Activated CD8-positive, alpha-beta memory T cell treated with anti-CD3 and anti-CD28 coated beads, Interleukin-2, amount 50 U/mL, for 48 hours (primary cell): ENCODE measurements at places on chromosomes 6 and 20.

GRCh38 chr6:138958595-138958994 is 29.5 kb downstream of the REPS1 start:
- no peak for DNase-seq

- DNase-seq = no peak
These were observed 44.0 kb upstream of the RNGTT start for GRCh38 chr6:89007209-89008000.

DNA sequence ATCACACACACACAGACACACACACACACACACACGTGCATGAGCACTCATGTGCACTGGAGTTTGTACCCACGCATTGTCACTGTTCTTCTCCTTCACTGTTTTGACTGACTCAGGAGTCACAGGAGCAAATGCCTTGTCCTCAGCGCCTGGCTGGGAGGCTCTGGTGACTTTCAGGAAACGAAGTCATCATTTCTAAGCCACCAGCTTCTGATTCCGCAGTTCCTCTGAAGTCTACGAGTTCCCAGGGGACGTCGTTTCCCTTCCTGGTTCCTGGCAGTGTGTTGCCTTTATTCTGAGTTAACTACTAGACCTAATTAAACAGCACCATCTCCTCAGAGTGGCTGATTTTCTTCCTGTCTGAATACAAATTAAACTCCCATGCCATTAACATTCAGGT is 82.2 kb upstream of the PMEPA1 start:
- DNase-seq = no peak

DNA sequence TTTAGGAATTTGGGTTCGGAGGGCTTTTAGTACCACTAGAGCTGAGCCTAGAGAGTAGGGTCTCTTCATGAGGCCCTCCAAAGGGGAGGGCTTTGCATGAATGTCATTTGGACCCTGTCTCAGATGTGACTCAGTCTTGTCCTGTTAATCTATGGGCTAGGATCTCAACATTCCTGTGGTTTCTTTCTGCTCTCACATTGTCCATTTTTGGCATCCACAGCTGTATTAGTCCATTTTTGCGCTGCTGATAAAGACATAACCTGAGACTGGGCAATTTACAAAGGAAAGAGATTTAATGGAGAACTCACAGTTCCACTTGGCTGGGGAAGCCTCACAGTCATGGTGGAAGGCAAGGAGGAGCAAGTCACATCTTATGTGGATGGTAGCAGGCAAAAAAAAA is 61.0 kb downstream of the CRYBG1 start:
- DNase-seq = no peak

- no peak for DNase-seq
These were observed 928.3 kb downstream of the TBC1D32 start for GRCh38 chr6:120405947-120406346.

GRCh38 chr6:161954699-161955276 is 680.9 kb upstream of the AGPAT4 start:
- no peak for DNase-seq

DNA sequence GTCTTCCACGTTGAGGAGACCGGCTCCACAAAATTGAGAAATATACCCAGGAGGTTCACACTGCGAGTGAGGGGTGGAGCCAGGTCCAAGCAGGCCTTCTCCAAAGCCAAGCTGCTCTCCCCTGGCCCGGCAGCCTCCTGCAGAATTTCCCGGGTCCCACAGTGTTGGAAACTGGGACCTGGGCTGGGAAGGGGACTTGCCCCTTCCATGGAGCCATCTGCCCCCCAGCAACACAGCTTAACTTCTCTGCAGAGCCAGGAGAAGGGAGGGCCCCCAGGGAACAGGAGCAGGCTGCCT is 35.4 kb downstream of the MDFI start:
- DNase-seq = no peak

GRCh38 chr20:62953839-62954703 is 1.6 kb downstream of the SLC17A9 start:
- peak; percentile 79 for DNase-seq

DNA sequence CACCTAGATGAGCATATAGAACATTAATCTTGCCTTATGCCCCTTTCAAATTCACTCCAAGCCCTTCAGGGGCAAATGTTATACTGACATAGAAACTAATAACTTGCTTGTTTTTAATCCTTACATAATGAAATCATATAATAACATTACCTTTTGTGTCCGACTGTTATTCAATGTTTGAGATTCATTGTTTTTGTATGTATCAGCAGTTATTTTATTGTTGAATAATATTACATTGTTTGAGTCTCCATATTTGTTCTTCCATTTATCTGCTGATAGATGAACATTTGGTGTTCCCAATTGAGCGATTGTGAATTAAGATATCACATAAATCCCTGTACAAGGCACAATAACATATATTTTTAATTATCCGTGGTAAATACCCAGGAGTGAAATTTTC is 6.0 kb downstream of the SEMG1 start:
- DNase-seq = no peak

- DNase-seq = no peak
These were observed 79.2 kb downstream of the GCLC start for GRCh38 chr6:53465732-53466131.

GRCh38 chr6:159788753-159789376 is 537 bp downstream of the TCP1 start:
- DNase-seq = peak; percentile 67

DNA sequence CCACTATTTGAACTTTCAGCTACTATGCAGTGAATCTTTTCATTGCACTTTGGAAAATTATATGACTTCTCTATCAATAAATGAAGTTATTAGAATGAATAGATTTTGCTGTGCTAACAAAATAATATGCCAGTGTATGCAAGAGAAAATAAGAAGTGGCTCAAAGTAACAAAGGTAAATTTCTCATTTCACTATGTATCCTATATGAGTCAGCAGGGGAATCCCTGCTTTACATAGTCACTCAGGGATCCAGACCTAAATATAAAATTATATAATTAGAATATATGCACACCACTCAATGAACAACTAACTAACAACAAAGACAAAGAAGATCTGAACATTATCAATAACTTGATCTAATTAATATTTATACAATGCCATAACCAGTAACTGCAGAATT is 390.8 kb upstream of the IRAK1BP1 start:
- DNase-seq = no peak

GRCh38 chr6:128069188-128069587 is 168.3 kb upstream of the THEMIS start:
- DNase-seq = no peak

GRCh38 chr6:143603455-143603854 is 74.3 kb upstream of the PHACTR2 start:
- DNase-seq = no peak

GRCh38 chr6:3195695-3196497 is 31.6 kb downstream of the TUBB2B start:
- no peak for DNase-seq

DNA sequence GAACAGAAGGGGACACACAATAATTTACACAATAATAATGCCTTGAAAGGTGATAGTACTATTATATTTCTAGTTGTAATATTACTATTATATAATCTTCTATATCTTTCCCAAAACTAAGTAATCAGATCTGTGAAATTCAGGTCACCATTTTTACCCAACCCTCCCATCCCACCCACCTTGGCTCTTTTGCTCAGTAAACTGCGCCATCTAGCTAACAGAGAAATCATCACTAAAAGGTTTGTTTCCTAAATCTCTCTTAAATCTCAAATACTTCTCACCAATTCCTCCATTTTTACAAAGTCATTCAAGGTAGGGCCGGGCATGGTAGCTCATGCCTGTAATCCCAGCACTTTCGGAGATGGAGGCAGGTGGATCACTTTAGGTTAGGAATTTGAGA is 83.4 kb downstream of the CDK19 start:
- DNase-seq = no peak

GRCh38 chr20:24765316-24766142 is 183.5 kb upstream of the CST7 start:
- peak; percentile 34 for DNase-seq

GRCh38 chr6:105791583-105792318 is 294.4 kb upstream of the PRDM1 start:
- DNase-seq = no peak

DNA sequence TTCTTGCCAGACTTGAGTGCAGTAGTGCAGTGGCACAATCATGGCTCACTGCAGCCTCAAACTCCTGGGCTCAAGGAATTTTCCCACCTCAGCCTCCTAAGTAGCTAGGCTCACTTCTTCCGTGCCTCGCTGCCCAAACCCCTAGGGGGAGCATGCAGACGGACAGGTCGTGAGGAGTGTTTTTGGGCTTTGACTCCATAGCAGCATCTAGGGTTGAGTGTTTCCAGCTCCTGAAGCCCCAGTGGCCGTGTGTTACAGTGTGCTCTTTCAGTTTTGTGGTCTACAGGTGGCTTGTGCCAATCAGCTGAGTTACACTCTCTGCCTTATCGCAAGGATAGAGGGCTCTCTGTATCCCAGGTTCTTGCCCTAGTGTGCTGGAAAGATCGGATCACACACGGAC is 33.4 kb downstream of the NCOA3 start:
- DNase-seq = no peak

GRCh38 chr20:41086402-41087324 is 50.7 kb upstream of the PLCG1 start:
- no peak for DNase-seq

DNA sequence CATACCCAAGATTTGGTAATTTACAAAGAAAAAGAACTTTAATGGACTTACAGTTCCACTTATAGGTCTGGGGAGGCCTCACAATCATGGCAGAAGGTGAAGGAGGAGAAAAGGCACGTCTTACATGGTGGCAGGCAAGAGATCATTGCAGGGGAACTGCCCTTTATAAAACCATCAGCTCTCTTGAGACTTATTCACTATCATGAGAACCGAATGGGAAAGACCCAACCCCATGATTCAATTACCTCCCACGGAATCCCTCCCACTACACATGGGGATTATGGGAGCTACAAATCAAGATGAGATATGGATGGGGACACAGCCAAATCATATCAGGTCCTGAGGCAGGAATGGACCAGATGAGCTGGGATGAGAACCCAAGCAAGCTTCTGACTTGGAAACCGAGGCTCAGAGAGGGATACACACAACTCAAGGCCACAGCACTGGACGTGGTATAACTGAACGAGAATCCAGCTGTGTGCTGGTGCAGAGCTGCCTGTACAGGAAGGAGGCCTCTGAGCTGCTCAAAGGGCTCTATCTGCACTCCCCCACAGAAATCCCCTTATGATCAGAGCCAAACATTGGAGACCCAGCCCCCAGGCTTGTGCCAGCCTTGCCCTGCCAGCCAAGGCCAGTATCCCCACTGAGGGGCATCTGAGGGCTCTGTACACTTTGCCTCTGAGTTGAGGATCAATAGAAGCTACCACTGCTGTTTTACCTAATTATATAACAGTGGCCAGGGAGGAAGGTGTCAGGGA is 137.8 kb downstream of the CEBPB start:
- no peak for DNase-seq

DNA sequence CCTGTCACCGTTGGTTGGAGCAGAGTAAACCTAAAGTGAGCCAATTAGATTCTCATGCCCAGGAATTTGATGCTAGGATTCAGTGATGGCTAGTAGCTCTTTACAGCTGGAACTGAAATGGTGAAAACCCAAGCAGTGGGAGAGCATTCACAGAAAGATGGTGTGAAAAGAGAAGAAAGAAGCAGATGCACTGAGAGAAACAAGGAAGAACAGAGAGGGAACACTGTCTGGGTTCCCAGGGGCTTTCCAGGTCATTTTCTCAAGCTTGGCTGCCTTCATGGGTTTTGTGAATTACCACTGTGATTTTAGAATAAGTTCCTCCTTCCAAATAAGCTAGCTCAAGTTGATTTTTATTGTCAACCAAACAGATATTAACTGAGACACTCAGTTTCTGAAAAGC is 104.1 kb upstream of the AKIRIN2 start:
- no peak for DNase-seq

- no peak for DNase-seq
These were observed 21.8 kb downstream of the CTCFL start for GRCh38 chr20:57503035-57503658.

DNA sequence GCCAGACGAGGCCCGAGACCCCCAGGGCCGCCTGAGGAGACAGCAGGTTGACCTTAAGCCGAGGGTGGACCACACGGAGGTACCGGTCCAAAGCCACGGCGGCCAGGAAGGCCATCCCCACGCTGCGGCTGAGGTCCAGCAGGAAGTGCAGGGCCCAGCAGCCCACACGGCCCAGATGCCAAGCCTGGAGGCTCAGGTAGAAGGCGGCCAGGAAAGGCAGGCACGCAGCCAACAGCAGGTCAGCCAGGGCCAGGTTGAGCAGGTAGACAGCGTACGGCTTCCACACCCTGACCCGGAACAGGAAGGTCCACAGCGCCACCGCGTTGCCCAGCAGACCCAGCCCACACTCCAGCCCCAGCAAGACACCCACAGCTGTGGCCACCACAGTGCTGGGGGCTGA is 366 bp downstream of the GPR31 start:
- DNase-seq = no peak

DNA sequence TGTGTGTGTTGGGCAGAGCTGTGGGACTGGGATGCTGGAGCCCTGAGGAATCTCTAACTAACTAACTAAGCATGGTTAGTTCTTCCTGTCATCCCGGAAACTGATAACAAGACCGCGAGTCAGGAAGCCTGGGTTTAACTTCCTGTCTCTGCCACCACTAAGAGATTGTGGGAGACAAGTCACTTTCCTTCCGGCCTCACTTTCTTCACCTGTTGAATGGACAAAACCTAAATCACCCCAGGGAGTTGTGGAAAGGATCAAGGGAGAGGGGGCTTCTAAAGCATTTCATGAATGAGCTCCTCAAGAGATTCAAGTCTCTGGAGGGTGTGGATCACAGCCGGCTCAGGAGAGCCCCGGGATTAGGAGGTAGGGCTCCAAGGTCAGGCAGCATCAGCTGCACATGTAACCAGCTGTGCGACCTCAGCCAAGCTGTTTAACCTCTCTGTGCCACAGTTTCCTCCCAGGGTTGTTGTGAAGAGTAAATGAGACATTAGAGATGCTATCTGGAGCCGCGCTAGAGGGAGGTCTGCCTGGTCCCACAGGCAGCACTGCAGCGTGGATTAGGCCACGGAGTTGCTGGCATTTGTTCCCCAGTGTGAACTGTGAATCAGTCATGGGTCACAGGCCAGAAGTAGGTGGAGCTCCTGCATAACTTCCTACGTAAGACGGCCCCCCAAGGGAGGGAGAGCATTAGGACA is 105.1 kb downstream of the TOX2 start:
- peak; percentile 58 for DNase-seq

- DNase-seq = no peak
These were observed 31.5 kb upstream of the GCM1 start for GRCh38 chr6:53179961-53180651.

DNA sequence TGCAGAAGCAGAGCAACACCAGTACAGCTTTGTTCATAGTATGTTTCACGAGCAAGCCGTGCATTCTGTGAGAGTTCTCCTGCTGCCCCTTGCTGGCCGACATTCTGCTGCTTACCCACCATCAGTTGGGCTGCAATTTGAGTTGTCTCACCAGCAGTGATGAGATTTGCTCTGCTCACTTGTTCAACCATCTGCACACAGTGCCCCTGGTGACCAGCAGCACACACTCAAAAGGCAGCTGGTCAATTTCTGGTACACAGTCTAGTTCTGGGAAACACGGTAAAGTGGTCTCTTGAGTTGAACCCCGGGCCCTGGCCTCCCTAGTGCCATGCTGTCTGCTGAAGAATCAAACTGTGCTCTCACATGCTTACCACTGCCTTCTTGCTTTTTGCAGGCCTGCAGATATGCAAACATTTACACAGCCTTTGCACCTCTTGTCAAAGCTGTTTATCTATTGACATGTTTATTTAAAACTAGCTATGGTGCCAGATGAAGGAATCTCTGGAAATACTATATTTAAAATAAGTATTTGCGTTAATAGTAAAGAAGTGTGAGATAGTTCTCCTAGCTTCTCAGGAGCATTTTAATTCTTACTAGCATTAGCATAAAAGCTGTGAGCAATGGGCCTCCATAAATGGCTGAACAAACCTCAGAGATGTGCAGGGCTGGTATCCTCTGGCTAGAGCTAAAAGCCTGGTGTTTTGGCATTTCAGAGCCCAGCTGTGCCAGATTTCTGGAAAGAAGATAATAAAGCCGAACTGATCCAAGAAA is 234.3 kb downstream of the ARHGAP18 start:
- no peak for DNase-seq
